ENCODE measurements at places on chromosomes 12 and 14.
A peak's percentile ranks its signal among the peaks of the same experiment; 100 is the strongest.

DNA sequence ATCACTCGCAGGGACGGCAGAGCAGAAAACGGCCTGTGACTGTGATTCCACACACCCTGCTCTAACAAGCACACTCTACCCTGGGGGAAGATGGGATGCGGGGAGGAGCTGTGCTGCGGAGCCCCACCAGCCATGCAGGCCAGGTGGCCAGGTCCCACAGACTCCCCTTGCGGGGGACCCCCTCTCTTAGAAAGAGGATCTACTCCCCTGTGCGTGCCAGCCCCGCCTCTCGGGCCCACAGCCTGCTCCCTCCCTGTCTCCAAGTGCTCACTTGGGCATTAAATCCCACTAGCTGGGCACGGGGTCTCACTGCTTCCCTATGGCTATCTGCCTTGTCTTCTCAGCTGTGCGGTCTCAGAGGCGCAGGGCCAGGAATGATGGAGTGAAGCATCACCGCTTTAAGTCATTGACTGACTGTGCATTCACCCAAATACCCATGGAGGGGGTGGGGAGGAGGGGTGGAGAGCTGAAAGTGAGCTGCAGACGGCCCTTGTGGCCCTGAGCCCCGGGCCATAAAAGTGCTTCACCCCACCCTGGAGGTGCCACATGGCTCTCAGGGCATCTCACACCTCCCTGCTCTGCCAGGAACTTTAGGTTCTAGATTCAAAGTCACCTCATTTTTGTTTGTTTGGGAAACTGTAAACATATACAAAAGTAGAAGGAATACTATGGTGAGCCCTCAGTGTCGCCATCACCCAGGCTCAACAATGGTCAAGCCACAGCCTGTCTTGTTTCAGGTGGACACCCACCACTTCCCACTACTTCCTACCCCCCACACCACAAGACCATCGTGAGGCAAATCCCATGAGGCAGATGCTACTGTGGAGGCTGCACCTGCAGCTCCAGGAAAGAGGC is 9.4 kb downstream of the STX2 start:
- no peak for DNase-seq

DNA sequence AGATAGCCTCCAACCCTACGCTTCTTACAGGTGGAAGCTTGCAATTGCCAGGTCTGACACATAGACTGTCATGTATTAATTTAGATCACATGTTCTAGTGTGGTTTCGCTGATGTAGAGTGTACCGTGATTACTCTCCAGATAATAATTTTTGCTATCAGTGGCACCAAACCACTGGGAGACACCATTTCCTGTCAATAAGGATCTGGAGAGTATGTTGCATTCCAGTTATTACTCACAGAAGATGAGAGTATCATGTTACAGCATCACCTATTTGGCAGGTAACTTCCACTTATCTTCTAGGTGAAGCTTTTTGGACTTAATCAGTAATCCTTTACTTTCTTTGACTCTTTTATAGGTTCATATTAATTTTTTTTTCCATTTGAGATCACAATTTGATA is 147.2 kb downstream of the HELB start:
- DNase-seq, result no peak

DNA sequence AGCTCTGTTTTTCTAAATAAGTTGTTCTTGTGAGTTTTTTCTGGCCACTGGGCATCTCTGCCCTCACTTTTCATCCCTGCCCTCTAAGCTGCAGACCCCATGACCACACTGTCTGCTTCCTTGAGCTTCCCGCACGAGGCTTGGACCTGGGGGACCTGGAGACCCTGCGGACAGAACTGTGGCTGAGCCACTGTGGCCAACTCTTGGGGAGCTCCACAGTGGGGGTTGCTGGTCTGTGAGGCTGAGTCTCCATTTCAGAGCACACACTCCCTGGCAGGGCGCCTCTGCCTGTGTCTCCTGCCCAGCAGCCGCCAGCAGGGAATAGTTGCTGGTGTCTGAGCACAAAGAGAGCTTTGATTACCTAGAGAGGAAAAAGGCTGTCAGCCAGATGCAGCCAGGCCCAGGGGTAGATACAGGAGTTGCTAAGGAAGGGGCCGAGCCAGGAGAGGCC is 13.1 kb upstream of the RIN3 start:
- no peak for DNase-seq

GRCh38 chr12:119415714-119416113 is 81.2 kb downstream of the CCDC60 start:
- DNase-seq, result no peak

GRCh38 chr14:29085546-29085945 is 319.0 kb downstream of the FOXG1 start:
- DNase-seq, result peak; percentile 13

DNA sequence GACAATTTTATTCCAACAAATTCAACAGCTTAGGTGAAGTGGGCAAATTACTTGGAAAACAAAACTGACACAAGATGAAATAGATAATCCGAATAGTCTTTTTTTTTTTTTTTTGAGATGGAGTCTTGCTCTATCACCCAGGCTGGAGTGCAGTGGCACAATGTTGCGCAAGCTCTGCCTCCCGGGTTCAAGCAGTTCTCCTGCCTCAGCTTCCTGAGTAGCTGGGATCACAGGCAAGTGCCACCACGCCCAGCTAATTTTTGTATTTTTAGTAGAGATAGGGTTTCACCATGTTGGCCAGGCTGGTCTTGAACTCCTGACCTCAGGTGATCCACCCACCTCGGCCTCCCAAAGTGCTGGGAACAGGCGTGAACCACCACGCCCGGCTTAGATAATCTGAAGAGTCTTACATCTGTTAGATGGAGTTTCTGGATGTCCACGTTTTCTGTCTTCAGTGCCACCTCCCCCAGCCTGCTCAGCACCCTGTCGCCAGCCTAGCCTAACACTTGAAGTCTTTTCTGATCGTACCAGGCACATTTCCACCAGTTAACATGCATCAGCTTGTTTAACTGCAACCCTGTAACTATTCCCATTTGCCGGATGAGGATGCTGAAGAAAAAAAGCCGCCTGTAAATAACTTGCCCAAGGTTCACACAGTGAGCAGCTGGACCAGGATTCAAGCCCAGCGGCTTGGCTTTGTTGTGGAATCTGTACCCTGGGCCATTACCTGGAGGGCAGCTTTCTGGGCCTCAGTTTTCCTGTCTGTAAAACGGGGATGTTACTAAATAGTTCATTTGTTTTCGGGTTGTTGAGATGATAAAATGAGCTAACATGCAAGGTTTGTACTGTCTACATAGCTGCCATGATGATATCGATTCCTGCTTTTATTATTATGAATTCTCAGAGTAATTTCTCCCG is 26.4 kb downstream of the FBRSL1 start:
- DNase-seq, result peak; percentile 59
